ENCODE measurements at places on chromosomes 11 and 22.

DNA sequence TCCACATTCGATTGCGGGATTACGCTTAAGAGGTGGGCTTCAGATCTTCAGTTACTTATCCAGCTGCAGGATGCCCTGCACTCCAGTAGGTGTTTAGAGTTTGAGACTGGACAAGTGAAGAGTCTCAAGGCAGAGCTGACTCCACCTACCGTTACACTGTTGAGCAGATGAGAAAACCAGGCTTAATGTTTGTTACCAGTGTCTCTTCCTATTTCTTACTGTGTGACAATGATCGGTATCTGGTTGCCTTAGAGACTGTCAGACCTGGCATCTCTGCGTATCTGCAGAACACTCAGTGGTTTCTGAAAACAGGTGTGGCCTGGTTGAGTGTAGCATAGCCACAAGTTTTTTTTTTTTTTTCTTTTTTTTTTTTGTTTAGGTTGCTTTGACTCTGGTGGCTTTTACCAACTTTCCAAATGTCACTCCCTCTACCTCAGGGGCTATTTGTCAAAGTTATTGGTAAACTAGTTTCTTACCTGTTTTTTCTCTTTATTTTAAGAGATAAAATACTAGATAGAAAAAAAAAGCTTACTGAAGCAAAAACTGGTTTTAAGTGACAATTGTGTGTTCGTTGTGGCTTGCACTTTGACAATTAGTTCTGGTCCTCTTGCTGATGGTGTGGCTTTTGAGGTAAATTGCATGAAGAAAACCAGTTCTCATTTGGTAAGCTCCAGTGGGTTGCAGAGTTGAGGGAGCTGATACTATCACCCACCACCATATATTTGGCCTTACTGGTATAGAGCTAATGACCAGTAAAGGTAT lies 284.8 kb downstream of the ETS1 start:
- DNase-seq, result no peak

DNA sequence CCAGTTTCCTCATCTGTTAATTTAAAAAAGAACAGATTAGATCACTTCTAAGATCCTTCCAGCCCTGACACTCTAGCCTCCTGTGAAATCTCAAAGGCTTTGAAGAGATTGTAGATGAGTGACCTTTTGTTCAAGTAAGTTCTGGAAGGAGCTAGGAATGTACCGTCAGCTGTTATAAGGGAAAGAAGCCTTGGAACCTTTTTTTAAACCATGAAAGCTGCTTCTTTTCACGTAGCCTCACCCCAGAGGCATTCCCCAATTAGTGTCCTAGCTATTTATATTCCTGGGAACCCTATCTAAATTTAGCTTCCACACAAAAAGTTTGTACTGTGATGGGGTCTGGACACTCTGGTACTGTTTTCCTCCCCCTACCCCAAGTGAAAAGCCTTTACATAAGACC lies 35.8 kb upstream of the SLN start:
- no peak for DNase-seq

DNA sequence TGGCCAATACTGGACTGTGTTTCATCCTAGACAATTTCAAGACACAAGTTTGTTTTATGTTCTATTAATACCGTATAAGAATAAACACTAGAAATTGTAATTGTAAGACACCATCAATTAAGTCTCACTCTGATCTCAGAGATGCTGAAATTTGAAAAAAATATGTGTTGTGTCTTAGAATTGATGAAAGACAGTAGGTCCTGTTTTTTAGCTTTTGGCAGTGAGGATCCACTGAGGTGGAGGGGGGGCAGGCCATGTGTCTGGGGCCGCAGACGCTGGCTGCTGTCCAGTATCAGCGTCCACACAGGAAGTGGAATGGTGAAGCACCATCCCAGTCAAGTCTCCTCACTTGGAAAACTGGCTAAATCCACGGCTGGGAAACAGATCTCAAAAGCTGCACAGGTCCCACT lies 22.5 kb upstream of the ALG8 start:
- no peak for DNase-seq

- no peak for DNase-seq
Observed at GRCh38 chr22:28986366-28986765, 75.3 kb downstream of the C22orf31 start.
